ENCODE measurements at places on chromosomes 16 and 17.

GRCh38 chr17:27438348-27438998, 17.8 kb upstream of the KSR1 start:
- no peak for DNase-seq

- no peak for DNase-seq
Measured at GRCh38 chr17:1733759-1734158, 8.9 kb upstream of the SERPINF2 start.

GRCh38 chr16:48834576-48834975, 224.6 kb upstream of the N4BP1 start:
- no peak for DNase-seq

DNA sequence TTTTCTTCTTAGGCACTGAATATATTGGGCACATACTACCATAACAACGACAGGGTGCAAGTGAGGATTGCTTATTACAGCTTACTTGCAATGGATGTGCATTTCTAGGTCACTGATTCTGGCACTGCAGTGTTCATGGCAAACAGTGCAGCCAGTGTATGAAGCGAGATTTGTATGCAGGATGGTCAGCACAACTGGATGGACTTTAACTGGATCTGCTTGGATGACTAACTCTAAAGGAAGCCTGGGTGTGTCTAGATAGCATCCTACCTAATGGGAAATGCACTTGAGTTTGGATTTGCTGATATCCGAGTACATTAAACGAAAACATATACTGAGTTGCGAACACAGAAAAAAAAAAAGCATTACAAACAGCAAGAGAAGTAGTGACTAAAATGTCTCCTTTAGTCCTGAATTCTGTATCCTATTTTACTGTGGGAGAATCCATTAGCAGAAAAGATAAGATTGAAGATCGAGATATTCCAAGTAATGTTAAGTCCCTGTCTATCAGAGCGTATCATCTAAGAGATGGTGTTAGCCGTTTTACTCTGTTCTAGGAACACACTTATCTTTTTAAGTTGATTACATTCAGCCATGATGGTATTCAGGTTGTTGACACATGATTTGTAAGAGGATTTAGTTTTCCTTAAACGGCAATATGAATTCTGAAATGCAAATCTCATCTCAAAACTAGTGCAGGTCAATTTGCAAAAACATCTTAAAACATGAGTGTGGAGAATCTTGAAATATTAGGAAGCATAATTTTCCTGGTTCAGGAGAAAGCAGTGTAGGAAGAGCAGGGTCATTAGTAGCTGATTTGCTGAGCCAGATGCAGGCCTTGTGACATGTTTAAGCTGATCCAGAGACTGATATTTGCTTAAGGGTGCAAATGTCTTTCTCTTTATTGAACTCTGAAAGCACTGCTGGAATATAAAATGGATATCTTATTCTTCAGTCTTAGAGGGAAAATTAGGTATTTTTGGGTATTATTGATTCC, 142.6 kb upstream of the CPHXL start:
- DNase-seq = no peak

- no peak for DNase-seq
Measured at GRCh38 chr17:14261406-14261805, 24.7 kb upstream of the CDRT15 start.

DNA sequence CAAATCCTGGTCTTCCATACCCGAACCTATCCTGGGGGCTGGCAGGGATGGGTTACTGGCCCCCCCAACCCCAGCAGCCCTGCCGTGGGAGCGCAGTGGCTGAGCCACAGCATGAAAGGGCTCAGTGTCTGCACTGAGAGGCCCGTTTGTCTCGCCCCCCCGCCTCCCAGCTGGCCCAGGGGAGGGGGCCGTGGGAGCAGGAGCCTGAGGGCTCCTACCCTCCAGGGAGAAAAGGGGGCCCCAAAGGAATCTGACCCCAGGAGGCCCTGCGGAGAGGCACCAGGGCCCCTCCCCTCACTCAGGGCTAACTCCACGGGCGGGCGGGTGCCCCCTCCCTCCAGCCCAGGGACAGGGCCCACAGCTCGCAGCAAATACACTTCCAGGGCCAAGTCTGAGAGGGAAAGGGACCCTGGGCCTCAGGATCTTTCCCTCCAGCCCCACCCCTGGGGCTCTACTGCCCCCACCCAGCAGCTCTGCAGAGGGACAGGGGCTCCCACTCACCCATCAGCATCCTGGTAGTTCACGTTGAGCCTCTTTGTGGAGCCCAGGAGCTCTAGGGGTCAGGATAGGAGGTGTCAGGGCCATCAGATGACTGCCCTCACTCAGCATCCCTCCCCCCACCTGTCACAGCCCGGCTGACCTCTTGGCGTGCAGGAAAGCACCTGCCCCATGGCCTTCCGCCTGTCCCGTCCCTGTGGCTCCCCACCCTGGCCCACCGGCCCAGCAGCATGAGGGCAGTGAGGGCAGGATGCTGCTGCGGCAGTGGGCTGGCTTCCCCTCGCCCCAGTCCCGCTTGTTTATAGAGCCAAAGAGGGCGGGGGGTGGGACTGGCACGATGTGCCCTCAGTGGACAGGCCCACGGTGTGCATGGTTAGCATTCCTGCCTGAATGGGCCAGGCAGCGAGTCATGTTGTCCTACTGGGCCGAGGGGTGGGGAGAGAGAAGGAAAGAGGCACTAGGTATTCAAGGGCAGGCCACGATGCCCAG, 7.3 kb downstream of the CASKIN2 start:
- no peak for DNase-seq

All from SHP77 treated with DMSO at 0.1 percent for 48 hours (cell line).